ENCODE measurements at places on chromosomes 2 and 18.

GRCh38 chr2:162244541-162245031 is 1.3 kb upstream of the FAP start:
- DNase-seq, result no peak

GRCh38 chr2:103123516-103123915 is 361.7 kb downstream of the TMEM182 start:
- no peak for DNase-seq

DNA sequence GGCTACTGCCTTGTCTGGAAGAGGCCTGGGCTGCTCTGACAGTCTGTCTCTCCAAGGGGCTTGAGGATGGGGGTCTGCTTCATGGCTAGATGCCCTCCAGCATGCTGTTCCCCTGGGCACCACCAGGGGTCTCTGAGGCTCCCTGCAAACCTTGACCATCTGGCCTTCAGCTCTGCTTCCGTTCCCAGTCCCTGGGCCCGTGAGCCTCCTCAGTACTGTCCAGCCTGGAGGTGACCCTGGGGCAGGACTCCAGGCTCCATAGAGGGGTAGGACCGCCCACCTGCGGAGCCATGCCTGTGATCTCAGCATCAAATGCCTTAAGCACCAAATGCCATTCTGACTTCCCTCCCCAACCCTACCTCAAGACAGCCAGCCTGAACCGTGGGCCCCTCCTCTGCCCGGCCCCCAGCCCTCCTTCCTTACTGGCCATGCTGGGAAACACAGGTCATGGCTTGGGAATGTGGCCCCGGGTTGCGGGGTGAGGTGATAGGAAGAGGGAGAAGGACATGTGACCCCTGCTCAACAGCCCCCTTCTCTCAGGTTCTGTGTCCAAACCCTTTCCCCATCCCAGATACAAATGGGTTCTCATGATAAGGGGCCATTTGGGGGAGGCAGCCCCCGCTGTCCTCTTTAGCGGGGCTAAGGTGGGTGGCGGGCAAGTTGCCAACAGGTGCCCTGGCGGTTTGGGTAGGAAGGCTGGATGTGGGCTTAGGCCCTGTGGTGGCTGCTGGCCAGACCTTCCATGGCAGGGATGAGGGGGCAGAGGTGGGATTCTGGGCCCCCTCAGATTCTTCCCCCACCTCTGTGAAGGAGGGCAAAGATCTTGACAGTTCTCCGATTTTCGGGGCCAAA is 25.0 kb downstream of the SPEG start:
- DNase-seq, result peak; percentile 40

- DNase-seq, result no peak
Measured at GRCh38 chr18:21571772-21572171, 28.7 kb downstream of the ESCO1 start.
